ENCODE measurements at places on chromosomes 1 and 21.

DNA sequence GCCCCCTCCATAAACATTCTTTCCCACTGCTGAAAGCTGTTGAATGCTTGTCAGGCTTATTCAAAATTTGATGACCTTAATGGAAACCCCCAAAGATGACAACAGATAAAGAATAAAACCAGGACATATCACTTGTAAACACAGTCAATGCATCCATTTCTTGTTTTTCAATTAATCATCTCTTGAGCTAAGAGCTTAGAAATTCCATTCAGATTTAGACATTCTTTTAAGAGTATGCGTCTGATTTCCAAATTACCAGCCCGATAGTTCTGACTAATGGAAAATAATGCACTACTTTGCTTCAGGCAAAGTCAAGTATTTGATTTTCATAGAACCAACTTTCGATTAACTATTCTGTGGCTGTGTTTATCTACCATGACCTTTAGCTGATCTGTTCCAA lies 100.6 kb upstream of the RUNX1 start:
- DNase-seq = no peak

- no peak for DNase-seq
These were observed 45.8 kb upstream of the CYP2J2 start for GRCh38 chr1:59972216-59972927.

GRCh38 chr1:181152892-181153633 lies 64.6 kb downstream of the IER5 start:
- DNase-seq = no peak

DNA sequence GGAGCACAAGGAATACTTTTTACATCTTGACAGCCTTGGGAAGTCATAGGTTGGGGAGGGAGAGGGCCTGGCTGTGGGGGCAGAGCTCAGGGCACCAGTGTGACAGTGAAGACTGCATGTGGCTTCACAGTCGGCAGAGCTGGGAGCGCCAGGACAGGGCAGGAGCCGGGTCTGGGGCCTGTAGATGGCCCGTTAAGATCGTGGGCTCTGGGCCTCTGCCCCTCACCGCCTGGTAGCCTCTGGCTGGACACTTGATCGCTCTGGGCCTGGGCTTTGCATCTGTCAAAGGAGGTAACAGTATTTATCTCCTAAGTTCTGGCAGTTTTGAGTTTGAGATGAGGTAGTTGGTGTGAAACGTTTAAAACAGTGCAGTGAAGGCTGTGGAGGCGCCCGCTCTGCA lies 4.8 kb downstream of the SLX9 start:
- no peak for DNase-seq

DNA sequence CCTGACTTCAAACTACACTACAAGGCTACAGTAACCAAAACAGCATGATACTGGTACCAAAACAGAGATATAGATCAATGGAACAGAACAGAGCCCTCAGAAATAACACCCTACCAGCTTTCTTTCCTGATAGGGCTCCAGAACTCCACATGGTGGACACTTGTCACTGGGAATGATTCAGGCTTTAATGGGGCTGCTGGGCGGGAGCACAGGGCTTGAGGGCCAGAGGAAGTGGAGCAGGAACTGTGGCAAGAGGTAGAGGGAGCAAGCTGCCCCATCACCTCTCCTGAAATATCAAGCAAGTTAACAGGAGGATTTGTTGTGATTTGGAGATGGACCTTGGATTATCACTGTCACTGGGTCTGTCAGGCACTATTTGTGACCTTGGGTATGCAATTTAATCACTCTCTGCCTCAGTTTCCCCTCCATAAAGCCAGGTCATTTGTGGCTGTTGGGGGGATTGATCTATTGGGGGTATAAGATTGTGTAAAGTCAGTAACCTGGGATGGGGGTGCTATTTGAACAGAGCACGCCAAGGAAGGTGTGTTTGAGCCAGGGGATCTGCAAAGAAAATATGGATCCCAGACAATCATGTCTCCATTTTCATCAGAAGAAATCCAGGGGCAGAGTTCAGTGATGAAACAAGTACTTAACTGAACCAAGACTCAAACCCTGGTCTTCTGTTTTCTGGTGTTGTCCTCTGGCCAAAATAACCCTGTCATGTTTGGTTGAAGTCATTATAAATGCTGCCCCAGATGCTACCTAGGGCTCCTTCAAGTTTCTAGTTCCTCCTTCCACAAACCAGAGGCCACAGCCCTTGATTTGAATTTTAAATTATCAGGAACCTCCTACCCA lies 25.2 kb downstream of the ETS2 start:
- no peak for DNase-seq

DNA sequence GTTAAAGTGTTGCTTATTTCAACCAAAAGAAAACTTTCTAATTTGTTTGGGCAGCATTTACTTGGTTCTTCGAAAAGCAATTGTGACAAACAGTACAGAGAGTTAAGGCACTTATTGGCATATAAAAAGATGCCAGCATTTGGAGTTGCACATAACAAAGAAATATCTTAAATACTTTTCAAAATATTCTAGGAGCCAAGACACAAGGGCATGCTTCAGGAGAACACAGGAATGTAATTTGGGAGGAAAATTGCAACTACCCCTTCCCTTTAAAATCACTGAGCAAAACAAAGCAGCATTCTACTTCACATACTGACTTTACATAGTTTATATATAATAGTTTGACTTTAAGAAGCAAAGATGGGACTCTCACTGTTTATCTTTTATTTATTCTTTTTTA lies 4.6 kb upstream of the TIE1 start:
- no peak for DNase-seq

Measured in GM04504 (cell line).